ENCODE measurements at places on chromosomes 4 and X. TPM values are rescaled to one million over a fixed set of nuclear protein-coding genes. Genes with fewer than 3 reads are reported as not detected.

The RASL11B gene
- total RNA-seq = not detected

The TLR3 gene
- total RNA-seq = not detected

The UTP3 gene
- 34.2 TPM for total RNA-seq

The RTL9 gene
- total RNA-seq = 0.21 TPM

The RBM47 gene
- total RNA-seq = 43.0 TPM

The FMR1NB gene
- not detected for total RNA-seq

The ASB5 gene
- total RNA-seq = not detected

The NUP62CL gene
- 3.2 TPM for total RNA-seq

The TMPRSS11E gene
- not detected for total RNA-seq

The AKAP4 gene
- not detected for total RNA-seq

The BBS12 gene
- 0.38 TPM for total RNA-seq

The PDGFC gene
- total RNA-seq = 0.18 TPM

The AFM gene
- total RNA-seq = not detected

The CENPVL1 gene
- total RNA-seq = not detected

The RAI2 gene
- total RNA-seq = not detected

The PSAPL1 gene
- not detected for total RNA-seq

The UGT2B17 gene
- not detected for total RNA-seq

The LEF1 gene
- 18.4 TPM for total RNA-seq

The RRH gene
- not detected for total RNA-seq

The CHRDL1 gene
- 0.44 TPM for total RNA-seq

The MAGEB17 gene
- 0.21 TPM for total RNA-seq

The NSG1 gene
- total RNA-seq = 0.10 TPM

The TMPRSS11F gene
- total RNA-seq = not detected

The MAGEC1 gene
- total RNA-seq = 0.05 TPM

The GAGE1 gene
- total RNA-seq = not detected

The ZDHHC15 gene
- 0.05 TPM for total RNA-seq

The IGSF1 gene
- total RNA-seq = 0.08 TPM

The HGFAC gene
- total RNA-seq = not detected

The DUSP21 gene
- not detected for total RNA-seq

The TSPAN6 gene
- total RNA-seq = 0.23 TPM

The CCNA2 gene
- 69.6 TPM for total RNA-seq

The DGKK gene
- total RNA-seq = not detected

The COL25A1 gene
- not detected for total RNA-seq

The RPS3A gene
- total RNA-seq = 2,962 TPM

The UCP1 gene
- total RNA-seq = not detected

The PGM2 gene
- total RNA-seq = 39.2 TPM

The POLR2B gene
- 101 TPM for total RNA-seq
